Naive thymus-derived CD8-positive, alpha-beta T cell (primary cell): ENCODE measurements at places on chromosomes 2 and 18.

- peaks cover 15% of the 10 kb centered on the region for H3K27me3 ChIP-seq
- H3K27ac ChIP-seq, result no peak overlapping the region
- no peak for DNase-seq
- no peak overlapping the region for H3K4me3 ChIP-seq
- H3K36me3 ChIP-seq, result no peaks in the 10 kb centered on the region
Measured at GRCh38 chr2:218849721-218850120, 9.9 kb upstream of the WNT6 start.

DNA sequence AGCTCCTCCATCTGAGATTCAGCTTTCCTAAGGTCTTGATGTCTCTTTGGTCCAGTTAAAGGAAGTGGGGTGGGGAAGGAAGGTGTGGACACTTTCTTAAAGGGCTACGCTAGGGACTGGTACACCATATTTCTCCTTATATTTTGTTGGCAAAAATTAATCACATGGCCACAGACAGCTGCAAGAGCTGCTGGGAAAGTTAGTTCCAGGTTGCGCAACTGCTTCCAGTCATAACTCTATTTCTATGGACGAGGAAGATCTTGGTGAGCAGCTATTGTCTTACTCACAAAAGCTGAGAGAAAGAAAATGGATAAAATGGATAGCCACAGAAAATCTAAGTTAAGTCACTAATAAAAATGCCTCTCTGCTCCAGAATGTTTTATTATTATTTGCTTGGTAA lies 60.7 kb upstream of the PPM1B start:
- H3K36me3 ChIP-seq, result no peaks in the 10 kb centered on the region
- H3K27me3 ChIP-seq, result peaks cover 1% of the 10 kb centered on the region
- DNase-seq, result no peak
- no peak overlapping the region for H3K27ac ChIP-seq
- no peak overlapping the region for H3K4me3 ChIP-seq

GRCh38 chr2:201938156-201938775 lies 95.4 kb upstream of the FZD7 start:
- H3K27me3 ChIP-seq, result peaks cover 34% of the 10 kb centered on the region
- H3K27ac ChIP-seq, result no peak overlapping the region
- no peak overlapping the region for H3K4me3 ChIP-seq
- no peaks in the 10 kb centered on the region for H3K4me1 ChIP-seq

DNA sequence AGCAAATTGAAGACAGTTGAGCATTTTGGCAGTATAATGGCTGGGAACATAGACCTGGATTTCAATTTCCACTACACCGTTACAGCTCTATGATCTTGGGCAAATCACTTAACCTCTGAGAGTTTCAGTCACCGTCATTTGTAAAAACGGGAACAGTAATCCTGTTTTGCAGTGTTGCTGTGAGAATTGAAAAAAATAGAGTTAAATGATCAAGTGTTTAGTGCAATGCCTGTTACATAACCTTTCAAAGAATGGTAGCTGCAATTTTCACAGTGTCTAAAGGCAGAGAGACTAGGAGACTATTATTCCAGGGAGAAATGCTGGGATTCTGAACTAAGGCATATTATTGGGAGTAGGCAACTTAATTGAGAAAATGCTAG lies 2.0 kb downstream of the AGPS start:
- no peaks in the 10 kb centered on the region for H3K36me3 ChIP-seq
- no peak for DNase-seq
- peaks cover 70% of the 10 kb centered on the region for H3K4me1 ChIP-seq

DNA sequence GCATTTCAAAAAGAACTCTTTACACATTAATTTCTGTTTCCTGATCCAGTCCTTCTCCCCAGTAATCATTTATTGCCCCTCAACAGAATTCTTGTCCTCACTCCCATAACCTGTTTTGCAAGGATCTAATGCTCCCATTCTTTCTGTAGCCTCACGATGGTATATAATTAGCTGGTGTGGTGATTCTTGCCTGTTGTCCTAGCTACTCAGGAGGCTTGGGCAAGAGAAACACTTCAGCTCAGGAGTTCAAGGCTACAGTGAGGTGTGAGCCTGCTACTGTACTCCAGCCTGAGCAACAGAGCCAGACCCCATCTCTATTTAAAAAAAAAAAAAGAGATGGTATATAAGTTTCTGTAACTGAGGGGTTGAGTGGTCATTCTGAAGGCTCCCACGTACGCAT lies 7.7 kb upstream of the TRAPPC8 start:
- H3K27ac ChIP-seq, result no peak overlapping the region
- no peak for DNase-seq
- H3K36me3 ChIP-seq, result no peaks in the 10 kb centered on the region
- no peaks in the 10 kb centered on the region for H3K27me3 ChIP-seq
- no peak overlapping the region for H3K4me3 ChIP-seq

GRCh38 chr2:46181789-46182530 lies 115.2 kb upstream of the EPAS1 start:
- no peak overlapping the region for H3K27ac ChIP-seq
- H3K36me3 ChIP-seq, result no peaks in the 10 kb centered on the region
- DNase-seq, result no peak
- peaks cover 20% of the 10 kb centered on the region for H3K4me1 ChIP-seq
- no peak overlapping the region for H3K4me3 ChIP-seq

- no peak for DNase-seq
- H3K36me3 ChIP-seq, result no peaks in the 10 kb centered on the region
- H3K27me3 ChIP-seq, result no peaks in the 10 kb centered on the region
- H3K27ac ChIP-seq, result peak overlapping the region; percentile 99
- peaks cover 94% of the 10 kb centered on the region for H3K4me1 ChIP-seq
Measured at GRCh38 chr2:43128559-43128955, 97.8 kb downstream of the ZFP36L2 start.

DNA sequence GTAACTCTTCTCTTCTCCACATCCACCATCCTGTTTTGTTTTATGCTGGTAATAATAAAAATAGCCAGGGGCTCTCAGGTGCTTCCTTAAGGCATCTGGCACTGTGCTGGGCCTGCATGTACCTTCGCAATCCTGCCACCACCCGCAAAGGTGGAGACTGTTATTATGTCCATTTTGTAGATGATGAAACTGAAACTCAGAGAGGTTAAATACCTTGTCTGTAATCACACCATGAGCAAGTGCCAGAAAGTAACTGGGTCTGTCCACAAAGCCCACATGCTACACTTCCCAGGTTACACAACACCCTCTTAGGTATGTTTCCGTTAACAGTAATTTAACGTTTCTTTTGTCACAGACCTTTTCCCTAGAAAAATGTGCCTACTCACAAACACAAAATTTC lies 27.0 kb downstream of the NRP2 start:
- H3K36me3 ChIP-seq, result no peaks in the 10 kb centered on the region
- H3K4me1 ChIP-seq, result peaks cover 14% of the 10 kb centered on the region
- no peak overlapping the region for H3K27ac ChIP-seq

GRCh38 chr2:15127876-15128275 lies 433.3 kb downstream of the NBAS start:
- H3K27ac ChIP-seq, result no peak overlapping the region
- H3K4me3 ChIP-seq, result no peak overlapping the region
- DNase-seq, result no peak
- no peaks in the 10 kb centered on the region for H3K27me3 ChIP-seq
- H3K36me3 ChIP-seq, result no peaks in the 10 kb centered on the region

DNA sequence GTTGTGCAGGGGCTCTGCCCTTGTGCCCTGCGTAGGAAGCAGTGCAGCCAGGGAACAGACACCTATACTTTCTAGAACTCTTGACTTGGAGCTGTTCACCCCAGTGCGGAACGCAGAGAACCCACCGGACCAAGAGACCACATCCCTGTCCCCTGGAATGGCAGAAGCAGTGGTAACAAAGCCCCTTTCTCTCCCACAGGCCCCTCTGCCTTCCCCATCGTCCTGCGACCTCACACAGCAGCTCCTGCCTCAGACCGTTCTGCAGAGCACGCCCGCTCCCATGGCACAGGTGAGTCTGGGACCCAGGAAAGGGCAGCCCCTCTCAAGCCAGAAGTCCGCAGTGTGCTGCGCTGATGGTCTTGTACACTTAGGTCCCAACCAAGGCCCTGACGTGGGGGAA lies 24.6 kb upstream of the RPL31 start:
- DNase-seq, result no peak
- no peaks in the 10 kb centered on the region for H3K27me3 ChIP-seq
- H3K4me3 ChIP-seq, result no peak overlapping the region
- no peaks in the 10 kb centered on the region for H3K4me1 ChIP-seq
- H3K27ac ChIP-seq, result no peak overlapping the region

DNA sequence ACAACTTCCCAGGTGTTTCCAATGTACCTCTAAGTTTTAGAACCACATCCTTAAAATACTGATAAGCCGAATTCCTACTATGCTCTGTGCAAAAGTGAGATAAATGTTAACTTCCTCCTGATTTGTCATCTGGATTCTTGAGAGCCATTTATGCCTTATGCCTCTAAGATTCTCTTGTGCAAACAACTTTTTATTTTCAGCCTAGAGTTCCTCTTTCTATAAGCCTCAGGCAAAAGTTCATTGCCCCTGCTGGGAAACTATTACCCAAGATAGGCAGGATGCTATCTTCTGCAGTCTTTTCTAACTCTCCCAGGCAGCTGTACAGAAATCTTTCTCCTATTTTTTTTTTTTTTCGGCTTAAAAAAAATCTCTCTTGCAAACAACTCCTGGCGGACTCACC lies 216.1 kb downstream of the KCNJ3 start:
- no peak overlapping the region for H3K27ac ChIP-seq
- H3K27me3 ChIP-seq, result no peaks in the 10 kb centered on the region
- H3K4me3 ChIP-seq, result no peak overlapping the region

DNA sequence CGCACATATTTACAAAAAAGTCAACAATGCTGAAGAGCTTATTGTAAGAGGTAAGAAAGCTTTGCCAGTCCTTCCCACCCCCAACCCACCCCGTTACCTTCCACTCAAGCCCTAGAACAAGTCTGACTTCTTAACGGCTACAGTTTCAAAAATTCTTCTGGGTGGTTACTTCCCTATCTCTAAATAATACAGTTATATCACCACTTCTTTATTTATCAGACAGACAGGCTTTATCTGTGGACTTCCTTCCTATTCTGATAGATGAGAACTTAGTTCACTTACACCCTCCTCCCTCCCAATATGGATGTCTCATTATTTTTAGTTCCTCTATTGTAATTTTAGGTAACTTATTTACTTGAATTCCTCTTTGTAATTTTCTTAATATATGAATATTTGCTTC lies 26.7 kb upstream of the ACTR3 start:
- H3K27ac ChIP-seq, result no peak overlapping the region
- no peaks in the 10 kb centered on the region for H3K27me3 ChIP-seq
- H3K36me3 ChIP-seq, result peaks cover 31% of the 10 kb centered on the region
- peaks cover 7% of the 10 kb centered on the region for H3K4me1 ChIP-seq
- H3K4me3 ChIP-seq, result no peak overlapping the region

DNA sequence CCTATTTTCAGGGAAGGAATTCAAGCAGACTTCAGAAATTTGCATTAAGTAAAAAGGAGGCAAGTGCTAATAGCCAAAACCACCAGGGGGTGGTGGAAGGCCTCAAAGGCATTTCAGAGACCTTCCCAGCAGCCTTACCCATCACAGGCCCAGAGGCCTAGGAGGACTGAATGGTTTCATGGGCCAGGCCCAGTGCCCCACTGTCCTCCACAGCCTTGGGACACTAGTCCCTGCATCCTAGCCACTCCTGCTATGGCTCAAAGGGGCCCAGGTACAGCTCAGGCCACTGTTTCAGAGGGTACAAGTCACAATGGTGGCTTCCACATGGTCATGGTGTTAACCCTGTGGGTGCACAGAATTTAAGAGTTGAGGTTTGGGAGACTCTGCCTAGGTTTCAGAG lies 58.6 kb upstream of the CHAC2 start:
- peaks cover 82% of the 10 kb centered on the region for H3K36me3 ChIP-seq
- H3K4me1 ChIP-seq, result peaks cover 5% of the 10 kb centered on the region
- H3K4me3 ChIP-seq, result no peak overlapping the region
- DNase-seq, result no peak

- no peak overlapping the region for H3K4me3 ChIP-seq
- no peaks in the 10 kb centered on the region for H3K27me3 ChIP-seq
- no peaks in the 10 kb centered on the region for H3K4me1 ChIP-seq
- no peak overlapping the region for H3K27ac ChIP-seq
Measured at GRCh38 chr2:5035057-5035488, 657.1 kb upstream of the SOX11 start.
